Activated T-cell treated with anti-CD3 and anti-CD28 coated beads, Interleukin-2, amount 50 U/mL, for 24 hours (primary cell): ENCODE measurements at places on chromosomes 5 and 9.

DNA sequence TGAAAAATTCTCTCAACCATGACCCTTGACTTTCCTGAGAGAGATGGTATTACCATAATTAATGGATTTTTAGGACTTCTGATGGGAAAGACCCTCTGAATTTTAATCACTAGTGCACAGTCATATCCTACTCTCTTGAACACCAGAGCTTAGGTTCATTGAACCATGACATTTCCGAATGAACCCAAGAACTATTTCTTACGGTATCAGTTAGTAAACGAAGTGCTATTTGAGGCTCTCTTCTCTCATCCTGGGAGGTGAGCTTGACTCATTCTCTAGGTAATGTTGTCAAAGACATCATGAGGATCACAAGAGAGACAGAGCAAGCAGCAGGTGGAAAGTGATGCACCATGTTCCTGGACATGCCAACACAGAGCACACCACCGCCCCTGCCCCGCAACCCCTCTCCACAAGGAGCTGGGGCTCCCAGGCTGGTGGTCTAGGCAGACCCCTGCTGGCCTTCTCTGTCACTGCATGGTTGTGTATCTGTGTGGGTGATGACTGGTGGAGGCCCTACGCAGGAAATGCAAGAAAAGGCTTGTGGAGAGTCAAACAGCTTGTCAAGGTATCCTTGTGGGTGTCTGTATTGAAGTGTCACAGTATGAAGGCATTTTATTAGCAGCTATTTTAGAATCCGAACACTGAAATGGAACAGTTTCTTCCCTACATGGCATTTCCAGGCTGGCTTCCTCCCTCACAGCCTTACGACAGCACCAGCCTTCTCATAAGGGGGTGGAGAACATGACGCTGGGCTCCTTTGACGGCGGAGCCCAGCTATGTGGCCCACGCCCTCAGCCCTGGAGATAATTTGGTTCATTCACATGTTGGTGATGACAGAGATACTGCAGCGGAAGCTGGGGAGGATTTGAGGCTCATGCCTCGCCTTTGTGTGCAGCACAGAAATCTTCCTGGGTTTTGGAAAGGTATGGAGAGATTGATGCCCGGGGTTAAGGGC lies 297.6 kb downstream of the NTRK2 start:
- peaks cover 8% of the 10 kb centered on the region for H3K27me3 ChIP-seq
- no peak overlapping the region for H3K27ac ChIP-seq
- no peaks in the 10 kb centered on the region for H3K4me1 ChIP-seq
- DNase-seq = no peak
- no peaks in the 10 kb centered on the region for H3K36me3 ChIP-seq

DNA sequence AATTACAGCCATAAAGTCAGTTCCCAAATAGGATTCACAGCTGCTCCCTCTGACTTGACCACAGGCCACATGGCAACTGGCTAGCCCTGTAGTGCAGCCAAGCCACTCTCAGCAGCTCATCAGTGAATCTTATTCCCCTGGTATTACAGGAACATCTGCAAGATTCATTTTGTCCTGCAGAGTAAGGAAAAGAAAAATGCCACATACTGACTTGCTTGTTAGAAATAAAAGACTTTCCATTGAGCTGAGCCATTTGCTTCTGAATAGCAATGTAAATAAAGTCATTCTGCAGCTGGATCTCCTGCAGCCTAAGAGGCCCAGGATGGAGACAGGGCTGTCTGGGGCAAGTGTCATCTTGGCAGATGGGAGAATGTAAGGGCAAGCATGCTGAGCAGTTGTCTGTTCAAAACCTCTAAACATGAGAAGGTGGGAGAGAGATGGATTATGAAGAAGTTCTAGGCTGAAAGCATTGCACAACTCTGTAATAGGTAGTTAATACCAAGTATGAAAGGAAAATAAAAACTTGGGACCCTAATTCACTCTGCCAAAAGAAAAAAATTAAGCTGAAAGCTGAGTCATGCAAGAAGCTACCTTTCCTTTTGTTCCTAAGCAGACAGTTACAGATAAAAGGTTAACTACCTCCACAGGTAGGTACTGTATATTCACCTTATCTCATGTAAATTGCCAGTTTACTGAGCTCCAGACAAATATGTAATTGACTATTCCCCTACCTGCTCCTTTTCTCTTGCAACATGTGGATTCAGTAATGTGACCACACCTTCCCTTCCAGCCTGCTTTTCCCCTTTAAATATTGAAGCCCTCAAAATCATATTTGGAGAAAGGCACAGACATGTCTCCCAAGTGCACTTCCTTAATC lies 244.4 kb upstream of the RAI14 start:
- no peaks in the 10 kb centered on the region for H3K36me3 ChIP-seq
- no peak for DNase-seq
- no peak overlapping the region for H3K4me3 ChIP-seq
- H3K27ac ChIP-seq = no peak overlapping the region
- no peaks in the 10 kb centered on the region for H3K4me1 ChIP-seq
- peaks cover 7% of the 10 kb centered on the region for H3K27me3 ChIP-seq

DNA sequence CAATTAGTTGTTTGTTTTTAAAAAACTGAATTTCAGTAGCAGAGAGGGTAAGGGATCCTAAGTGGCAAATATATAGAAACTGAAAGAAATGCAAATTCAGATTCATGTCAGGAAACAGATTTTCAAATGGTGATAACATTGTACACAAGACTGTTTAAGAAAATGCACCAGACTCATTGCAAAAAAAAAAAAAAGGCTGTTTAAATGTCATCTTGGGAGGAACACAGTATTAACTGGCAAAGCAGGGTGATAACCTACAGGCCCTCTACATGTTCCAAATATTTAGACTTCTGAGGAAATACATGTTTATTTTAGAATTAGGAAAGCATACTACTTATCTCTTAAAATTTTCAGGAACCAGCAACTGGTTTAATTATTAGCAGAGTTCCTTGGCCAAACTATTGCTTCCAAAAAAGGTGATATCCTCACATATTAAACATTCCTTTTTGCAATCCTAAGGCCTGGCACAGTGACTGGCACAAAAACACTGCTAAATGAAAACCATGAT lies 114.5 kb downstream of the TSSK1B start:
- no peaks in the 10 kb centered on the region for H3K4me1 ChIP-seq
- DNase-seq = no peak
- no peaks in the 10 kb centered on the region for H3K36me3 ChIP-seq
- no peak overlapping the region for H3K27ac ChIP-seq

- peaks cover 8% of the 10 kb centered on the region for H3K27me3 ChIP-seq
- peaks cover 19% of the 10 kb centered on the region for H3K36me3 ChIP-seq
- peaks cover 38% of the 10 kb centered on the region for H3K4me1 ChIP-seq
- no peak for DNase-seq
- peak overlapping the region; percentile 80 for H3K4me3 ChIP-seq
- H3K27ac ChIP-seq = peak overlapping the region; percentile 72
These were observed 1.2 kb upstream of the GALNT10 start for GRCh38 chr5:154189256-154189818.

DNA sequence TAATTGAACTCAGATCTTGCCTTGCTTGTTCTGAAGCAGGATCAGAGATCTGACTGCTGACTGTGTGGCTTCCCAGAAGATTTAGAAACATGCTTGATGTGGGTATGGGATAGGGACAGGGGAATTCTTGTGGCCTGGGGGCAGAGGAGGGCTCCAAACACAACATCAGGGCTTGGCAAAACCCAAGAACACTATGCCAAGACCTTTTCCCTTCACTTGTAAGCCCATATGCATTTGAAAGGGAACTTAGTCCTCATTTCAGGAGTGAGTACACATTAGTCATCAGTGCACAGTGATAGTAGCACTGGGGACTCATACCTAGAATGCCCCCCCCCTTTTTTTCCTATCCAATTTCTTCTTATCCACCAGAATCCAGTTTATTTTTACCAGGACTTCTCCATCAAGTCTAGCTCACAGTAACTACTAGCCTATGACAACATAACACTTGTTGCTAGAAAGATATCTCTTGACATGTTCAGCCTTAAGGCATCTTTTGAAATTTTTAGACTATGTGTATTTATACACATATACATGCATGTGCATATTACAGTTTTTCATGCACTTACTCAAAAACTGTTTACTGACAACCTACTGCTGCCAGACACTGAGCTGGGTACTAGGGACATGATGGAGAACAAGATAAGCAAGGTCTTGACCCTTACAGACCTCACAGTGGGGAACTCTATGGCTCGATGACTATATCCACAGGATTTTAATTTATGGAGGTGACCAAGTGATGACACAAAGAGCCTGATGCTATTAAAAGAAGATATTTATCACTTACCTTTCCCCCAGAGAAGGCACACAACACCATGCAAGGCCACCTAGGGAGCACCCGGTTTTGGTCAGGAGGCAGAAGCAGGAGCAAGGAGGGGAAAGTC lies 158.3 kb upstream of the MAP3K1 start:
- H3K4me3 ChIP-seq = no peak overlapping the region
- H3K27me3 ChIP-seq = no peaks in the 10 kb centered on the region
- H3K4me1 ChIP-seq = peaks cover 28% of the 10 kb centered on the region
- peak overlapping the region; percentile 51 for H3K27ac ChIP-seq
- DNase-seq = no peak
- H3K36me3 ChIP-seq = no peaks in the 10 kb centered on the region

GRCh38 chr9:102445906-102446305 lies 549.2 kb upstream of the CYLC2 start:
- no peak overlapping the region for H3K4me3 ChIP-seq
- H3K27me3 ChIP-seq = no peaks in the 10 kb centered on the region
- H3K4me1 ChIP-seq = no peaks in the 10 kb centered on the region
- no peak overlapping the region for H3K27ac ChIP-seq

GRCh38 chr9:93255994-93256877 lies 72.3 kb downstream of the WNK2 start:
- no peaks in the 10 kb centered on the region for H3K4me1 ChIP-seq
- no peak overlapping the region for H3K4me3 ChIP-seq
- no peaks in the 10 kb centered on the region for H3K27me3 ChIP-seq
- H3K27ac ChIP-seq = no peak overlapping the region

DNA sequence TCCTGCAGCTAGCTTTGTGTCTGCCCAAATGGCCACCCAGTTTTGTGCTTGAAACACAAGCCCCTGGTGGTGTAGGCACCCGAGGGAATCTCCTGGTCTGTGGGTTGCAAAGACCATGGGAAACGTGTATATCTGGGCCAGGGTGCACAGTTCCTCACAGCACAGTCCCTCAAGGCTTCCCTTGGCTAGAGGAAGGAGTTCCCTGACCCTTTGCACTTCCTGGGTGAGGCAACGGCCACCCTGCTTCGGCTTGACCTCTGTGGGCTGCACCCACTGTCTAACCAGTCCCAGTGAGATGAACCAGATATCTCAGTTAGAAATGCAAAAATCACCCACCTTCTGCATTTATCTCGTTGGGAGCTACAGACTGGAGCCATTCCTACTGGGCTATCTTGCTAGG lies 865.0 kb upstream of the ACO1 start:
- H3K27ac ChIP-seq = no peak overlapping the region
- H3K36me3 ChIP-seq = no peaks in the 10 kb centered on the region
- peaks cover 9% of the 10 kb centered on the region for H3K4me1 ChIP-seq
- no peak for DNase-seq
- H3K4me3 ChIP-seq = no peak overlapping the region
- no peaks in the 10 kb centered on the region for H3K27me3 ChIP-seq
